ENCODE measurements at places on chromosomes 5 and 9.

- DNase-seq = no peak
Measured at GRCh38 chr5:88729084-88729828, 153.7 kb downstream of the MEF2C start.

GRCh38 chr5:43353668-43354067 lies 40.5 kb upstream of the HMGCS1 start:
- DNase-seq = no peak

DNA sequence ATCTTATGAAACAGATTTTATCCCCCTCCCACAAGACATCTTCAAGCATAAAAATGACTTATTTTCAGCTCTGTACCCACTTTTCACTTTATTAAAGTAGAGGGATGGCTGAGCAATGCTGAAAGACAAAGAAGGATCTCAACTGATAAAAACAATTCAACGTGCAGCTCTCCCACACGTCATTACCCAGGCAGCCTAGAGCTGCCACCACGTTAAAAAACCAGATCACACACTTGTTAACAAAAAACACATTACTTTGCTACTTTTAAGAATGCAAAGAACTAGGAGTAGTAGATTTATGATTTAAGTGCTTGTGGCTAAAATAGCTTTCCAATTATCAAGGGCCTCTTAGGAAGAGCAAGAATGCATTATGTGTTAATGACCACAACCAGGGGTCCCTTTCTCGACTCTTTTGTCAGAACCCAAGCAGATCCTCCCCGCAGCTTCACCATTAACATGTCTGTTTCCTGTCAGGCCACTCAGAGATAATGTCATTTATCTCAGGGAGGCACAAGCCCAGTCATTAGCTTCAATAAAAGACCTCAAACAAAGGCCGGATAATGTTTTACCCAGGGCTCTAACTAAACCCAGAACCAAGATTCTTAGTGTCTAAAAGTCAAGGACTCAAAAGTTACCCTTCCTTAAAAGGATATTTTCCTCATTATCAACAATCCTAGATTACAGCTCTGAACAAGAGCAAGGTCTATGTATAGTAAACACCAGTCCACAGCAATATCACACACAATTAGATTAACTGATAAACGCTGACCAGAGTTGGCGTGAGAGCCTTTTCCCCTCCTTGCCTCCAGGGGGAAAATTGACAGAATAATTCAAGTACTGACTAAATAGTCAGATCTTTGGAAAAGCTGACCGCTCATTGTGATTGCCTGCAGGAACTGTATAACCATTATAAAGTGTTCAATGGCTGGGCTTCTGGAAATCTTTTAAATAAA lies 7.5 kb downstream of the ZNF608 start:
- no peak for DNase-seq

DNA sequence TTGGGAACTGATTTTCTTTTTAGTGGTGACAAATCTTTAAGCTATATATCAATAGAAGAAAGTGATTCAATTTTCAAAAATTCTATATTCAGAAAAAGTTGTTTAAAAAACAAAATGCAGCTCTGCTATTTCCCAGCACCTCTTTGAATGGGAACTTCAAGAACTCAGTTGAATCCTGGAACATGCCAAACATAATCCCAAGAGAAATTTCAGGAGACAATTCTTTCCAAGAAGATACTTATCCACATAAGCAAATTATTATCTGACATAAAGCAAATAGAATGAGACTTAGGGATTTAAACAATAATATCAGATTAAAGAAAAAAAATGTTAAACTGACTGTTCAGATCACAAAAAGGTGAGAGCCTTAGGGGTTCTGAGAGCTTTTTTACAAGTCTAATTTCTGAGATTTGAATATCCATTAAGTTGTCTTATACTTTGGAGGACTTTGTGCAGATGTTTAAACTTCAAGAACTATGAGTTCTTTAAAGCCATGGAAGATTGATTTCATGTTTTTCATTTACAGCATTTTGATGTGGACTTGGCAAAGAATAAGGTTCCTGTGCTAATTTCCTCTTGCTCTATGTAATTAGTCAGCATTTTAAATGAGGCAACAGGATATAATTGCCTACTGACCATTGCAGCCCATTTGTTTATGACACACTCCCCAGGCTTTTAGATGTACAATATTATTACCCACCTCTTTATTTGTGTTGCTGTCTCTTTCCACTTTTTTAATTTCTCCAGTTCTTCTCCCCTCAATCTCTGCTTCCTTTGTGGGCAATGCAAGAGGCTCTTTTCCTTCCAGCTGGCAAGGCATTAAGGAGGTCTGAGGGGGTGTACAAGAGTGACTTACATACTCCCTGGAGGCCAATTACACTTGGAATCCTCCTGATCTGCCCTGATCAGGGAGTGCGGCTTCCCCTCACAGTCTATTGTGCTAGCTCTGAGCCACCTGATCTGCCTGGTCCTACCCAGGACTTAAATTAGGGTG lies 419.1 kb downstream of the NR2F1-AS1 start:
- no peak for DNase-seq

Data from aorta (tissue), 5 donors.